ENCODE measurements at places on chromosomes 16 and 17.

DNA sequence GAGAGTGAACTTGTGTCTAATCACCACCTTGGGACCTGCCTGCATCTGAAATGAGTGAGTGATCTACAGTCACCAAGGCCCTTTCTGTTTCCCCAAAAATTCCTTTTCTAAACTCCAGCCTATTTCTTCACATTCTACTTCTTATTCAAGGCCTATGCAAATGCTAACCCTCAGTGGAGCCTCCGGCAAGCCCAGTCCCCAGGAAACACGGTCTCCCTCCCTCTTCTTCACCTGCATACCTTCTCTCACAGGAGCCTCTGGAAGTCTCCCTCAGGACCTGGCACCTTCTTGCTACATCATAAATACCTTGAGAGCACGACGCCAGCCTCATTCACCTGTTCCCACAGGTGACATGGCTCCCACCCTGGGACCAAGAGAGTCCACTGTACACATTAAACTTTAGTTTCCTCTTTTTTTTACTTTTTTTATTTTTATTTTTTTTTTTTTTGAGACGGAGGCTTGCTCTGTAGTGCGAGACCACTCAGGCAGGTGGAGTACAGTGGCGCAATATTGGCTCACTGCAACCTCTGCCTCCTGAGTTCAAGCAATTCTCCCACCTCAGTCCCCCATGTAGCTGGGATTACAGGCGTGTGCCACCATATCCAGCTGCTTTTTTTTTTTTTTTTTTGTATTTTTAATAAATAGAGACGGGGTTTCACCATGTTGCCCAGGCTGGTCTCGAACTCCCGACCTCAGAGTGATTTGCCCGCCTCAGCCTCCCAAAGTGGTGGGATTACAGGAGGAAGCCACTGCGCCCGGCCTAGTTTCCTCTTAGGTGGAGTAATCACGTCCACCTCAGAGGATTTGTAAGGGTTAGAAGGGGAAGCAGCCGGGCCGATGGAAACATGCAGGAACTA lies 97.3 kb downstream of the ANKRD11 start:
- no peak for DNase-seq

- no peak for DNase-seq
These were observed 48.6 kb upstream of the DDX52 start for GRCh38 chr17:37691807-37692206.

- peak; percentile 68 for DNase-seq
These were observed 1.2 kb upstream of the PFN1 start for GRCh38 chr17:4949321-4950074.

- DNase-seq: no peak
These were observed 43.0 kb downstream of the MYO18A start for GRCh38 chr17:29136998-29137730.

- DNase-seq: no peak
These were observed 354.8 kb downstream of the SEC14L1 start for GRCh38 chr17:77495575-77495974.

DNA sequence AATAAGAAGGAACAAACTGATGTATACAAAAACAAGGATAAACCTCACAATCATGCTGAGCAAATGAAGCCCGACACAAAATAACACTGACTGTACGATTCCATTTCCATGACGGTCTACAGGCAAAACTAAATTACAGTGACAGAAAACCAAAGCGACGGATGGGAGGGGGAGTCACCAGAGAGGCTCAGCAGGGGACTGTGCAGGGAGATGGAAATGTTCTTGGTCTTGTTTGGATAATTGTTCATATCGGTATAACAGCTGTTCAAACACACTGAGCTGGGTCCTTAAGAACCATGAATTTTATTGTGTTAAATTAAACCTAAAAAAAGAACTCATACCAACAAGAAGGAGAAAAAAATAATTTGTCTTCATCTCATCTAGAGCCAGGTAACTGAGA lies 97.8 kb downstream of the NXN start:
- no peak for DNase-seq

DNA sequence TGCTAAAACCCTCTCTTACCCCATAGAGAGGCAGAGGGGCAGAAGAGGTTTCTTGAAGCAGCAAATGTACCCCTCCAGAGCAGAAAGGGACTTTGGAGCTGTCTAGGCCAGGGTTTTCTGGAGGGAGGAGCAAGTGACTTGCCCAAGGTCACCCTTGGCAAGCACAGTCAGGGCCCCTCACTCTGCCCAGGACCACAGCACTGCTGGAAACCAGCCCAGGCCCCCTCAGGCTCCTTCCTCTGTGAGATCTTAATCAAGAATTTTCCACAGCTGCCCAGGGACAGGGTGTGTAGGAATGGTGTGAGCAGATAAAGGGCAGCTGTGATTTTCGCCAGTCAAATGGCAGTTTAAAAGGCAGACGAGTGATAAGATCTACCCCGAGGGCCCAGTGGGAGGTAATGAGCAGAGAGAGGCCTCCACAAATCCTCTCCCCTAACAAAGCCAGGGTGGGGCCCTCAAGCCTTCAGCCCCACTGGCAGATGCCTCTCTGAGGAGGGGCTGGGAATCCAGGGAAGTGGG lies 3.9 kb upstream of the SLC12A3 start:
- no peak for DNase-seq

GRCh38 chr16:66845791-66846221 lies 1.6 kb downstream of the CA7 start:
- no peak for DNase-seq

- DNase-seq: no peak
These were observed 10.0 kb upstream of the CLUH start for GRCh38 chr17:2721603-2722002.

DNA sequence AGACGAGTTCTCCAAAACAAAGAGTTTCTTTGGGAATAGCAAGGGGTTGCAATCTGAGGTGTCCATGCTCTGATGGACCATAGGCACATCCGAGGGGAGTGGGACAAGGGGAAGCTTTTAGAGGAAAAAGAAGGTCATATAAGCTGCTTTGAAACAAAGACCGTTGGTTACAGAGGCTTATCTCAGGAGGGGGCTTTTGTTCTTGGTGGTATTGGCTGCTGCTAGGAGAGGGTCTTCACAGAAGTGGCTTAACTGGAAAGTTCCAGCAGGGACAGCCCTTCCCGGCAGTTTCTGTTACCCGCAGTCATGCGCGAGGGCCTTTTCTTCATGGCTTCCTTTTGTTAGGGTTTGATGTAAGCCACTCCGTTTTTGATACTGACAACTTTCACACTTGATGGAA lies 76.0 kb downstream of the RAP1GAP2 start:
- no peak for DNase-seq

DNA sequence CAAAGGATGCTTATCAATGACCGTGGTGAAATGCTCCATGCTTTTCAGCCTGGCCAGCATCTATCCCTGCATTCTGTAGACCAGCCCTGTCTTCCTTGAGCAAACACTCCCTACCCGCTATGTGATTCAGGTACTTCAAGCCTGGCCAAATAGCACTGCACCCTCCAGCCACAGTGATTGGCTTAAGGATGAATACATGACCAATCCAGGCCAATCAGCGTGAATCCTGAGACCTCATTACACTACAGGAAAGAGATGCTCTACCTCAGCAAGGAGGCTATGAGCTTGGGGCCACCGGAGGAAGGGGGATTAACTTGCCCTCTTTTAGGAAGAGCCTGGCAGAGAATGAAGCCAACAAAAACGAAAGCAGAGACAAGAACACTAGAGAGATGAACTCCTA lies 162.5 kb downstream of the ZNF423 start:
- DNase-seq: no peak

- no peak for DNase-seq
These were observed 573 bp downstream of the CDT1 start for GRCh38 chr16:88804173-88804551.

GRCh38 chr16:35745821-35746248 lies 2286.4 kb downstream of the TP53TG3F start:
- no peak for DNase-seq

DNA sequence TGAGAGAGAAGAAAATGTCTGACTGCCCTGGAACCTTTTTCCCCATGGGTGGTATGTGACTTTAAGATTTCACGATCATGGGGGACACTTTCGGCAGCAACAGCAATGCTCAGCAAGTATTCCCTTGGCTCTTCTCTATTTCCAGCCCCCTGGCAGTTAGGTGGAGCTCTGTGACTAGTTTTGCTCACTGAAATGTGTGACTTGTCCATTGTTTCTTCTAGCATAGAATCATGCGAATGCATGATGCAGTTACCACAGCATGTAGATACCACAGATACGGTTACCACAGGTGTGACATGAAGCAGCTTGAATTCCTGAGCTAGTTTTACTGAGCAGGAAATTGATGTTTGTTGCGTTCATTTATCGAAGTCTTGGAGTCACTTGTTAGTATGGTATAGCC lies 1034.5 kb upstream of the EEF2KMT start:
- DNase-seq: no peak

GRCh38 chr16:51120730-51121347 lies 30.2 kb downstream of the SALL1 start:
- DNase-seq: no peak

DNA sequence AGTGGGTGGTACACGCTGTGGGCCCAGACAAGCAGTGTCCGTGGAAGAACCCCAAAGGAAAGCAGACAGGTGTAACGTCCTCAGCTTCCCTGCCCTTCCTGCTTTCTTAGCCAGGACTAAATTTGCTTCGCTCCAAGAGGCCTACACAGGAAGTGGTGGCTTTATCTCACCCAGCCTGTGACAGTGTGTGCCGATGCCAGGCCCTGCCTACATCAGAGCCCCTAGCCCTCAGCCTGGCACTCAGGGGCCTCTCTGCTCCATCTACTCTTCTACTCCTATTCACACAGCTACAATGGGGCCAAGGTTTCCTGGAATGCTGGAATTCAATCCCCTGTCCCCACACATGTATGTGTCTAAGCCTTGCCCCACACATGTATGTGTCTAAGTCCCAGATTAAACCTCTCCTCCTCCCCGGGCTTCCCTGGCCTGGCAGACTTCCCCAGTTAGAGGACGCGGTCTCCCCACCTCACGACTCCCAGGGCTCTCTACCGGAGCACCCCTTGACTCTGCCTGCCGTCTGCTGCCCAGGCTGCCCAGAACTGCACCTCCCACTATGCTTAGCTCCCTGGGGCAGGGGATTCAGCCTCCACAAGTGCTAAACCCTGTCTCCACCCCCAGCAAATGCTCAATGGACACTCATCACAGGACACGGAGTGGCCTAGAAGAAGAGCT lies 8.2 kb downstream of the PGAP3 start:
- DNase-seq: peak; percentile 37

GRCh38 chr17:72782985-72783701 lies 309.3 kb downstream of the SLC39A11 start:
- no peak for DNase-seq

GRCh38 chr16:28607116-28607623 lies 2.7 kb downstream of the SULT1A1 start:
- DNase-seq: no peak

GRCh38 chr17:2087597-2088211 lies 32.8 kb downstream of the HIC1 start:
- DNase-seq: peak; percentile 22

DNA sequence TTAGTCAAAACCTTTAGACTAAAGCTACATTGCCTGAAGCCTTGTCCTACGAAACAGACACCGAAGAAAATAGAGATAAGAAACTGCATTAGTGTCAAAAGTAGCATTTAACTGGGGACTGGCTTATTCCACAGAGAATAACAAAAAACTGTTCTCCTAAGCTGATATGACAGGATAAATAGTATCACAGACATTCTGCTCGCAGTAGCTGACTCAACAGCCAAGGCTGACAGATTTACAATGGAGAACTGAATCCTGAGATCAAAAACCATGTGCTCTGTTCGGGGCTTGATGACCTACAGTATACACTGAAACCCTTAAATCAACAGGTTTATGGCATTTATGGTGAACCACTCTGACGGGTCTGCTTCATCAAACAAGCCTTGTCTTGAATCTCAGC lies 25.5 kb downstream of the ADAMTS18 start:
- DNase-seq: no peak

DNA sequence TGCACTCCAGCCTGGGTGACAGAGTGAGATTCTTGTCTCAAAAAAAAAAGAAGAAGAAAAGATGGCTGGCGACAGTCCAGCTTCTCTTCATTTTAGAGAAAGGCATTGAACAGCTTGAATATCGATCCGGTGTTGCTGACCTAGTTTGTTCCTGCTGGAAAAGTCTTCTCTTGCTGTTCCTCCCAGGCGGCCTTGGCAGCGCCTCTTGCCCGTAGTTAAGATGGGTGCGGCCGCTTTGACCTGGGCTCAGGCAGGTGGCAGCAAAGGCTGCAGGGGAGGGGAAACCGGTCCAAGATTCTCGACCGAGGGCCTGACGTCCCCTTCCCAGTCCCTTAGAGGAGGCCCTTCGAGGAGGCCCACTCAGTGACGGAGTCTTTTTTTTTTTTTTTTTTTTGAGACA lies 3.8 kb upstream of the ZNF764 start:
- DNase-seq: no peak

DNA sequence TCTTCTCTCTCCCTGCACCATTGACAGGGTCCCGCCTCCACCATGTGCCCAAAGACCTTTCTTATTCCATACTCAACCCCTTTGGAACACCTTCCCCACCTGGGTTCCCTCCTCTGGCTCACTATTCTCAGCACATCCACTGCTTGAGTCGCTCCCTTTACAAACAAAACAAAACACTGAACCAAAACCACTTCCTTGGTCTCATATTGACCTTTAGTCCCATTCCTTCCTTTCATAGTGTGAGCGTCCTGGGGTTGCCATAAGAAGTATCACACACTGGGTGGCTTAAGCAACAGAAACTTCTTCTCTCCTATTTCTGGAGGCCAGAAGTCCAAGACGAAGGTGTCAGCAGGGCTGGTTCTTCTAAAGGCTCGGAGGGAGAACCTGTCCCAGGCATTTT lies 6.1 kb upstream of the TNRC6C start:
- no peak for DNase-seq

DNA sequence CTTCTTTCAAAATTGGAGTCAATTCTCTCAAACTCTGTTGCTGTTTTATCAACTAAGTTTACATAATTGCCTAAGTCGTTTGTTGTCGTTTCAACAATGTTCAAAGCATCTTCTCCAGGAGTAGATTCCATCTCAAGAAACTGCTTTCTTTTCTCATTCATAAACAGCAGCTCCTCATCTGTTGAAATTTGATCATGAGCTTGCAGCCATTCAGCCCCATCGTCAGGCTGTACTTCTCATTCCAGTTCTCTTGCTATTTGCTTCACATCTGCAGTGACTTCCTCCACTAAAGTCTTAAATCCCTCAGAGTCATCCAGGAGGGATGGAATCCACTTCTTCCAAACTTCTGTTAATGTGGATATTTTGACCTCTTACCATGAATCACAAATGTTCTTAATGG lies 230.6 kb downstream of the IRF8 start:
- no peak for DNase-seq

DNA sequence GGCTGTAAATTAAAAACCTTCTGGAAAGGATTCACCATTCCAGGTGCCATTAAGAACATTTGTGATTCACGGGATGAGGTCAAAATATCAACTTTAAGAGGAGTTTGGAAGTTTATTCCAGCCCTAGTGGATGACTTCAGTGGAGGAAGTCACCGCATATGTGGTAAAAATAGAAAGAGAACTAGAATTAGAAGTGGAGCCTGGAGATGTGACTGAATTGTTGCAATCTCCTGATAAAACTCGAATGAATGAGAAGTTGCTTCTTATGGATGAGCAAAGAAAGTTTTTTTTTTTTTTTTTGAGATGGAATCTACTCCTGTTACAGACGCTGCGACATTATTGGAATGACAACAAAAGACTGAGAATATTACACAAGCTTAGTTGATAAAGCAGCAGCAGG lies 26.7 kb downstream of the CCL4 start:
- DNase-seq: no peak
